T-helper 1 cell (primary cell): ENCODE measurements at places on chromosomes 2 and 18.

- DNase-seq: no peak
Observed at GRCh38 chr2:48734576-48735303, 20.8 kb downstream of the LHCGR start.

DNA sequence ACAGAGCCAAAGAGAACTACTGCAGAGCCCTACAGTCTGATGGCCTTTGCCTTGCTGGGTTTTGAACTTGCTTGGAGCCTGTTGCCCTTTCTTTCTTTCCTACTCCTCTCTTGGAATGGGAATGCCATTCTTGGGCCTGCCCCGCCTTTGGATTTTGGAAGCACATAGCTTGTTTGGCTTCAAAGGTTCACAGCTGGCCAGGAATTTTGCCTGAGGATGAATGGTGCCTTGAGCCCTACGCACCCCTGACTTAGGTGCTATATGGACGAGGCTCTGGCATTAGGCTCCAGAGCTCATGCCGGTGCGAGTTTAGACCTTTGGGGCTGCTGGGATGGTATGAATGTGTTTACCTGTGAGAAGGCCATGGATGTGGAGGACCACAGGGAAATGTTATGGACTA is 663.3 kb upstream of the HS6ST1 start:
- DNase-seq: no peak

DNA sequence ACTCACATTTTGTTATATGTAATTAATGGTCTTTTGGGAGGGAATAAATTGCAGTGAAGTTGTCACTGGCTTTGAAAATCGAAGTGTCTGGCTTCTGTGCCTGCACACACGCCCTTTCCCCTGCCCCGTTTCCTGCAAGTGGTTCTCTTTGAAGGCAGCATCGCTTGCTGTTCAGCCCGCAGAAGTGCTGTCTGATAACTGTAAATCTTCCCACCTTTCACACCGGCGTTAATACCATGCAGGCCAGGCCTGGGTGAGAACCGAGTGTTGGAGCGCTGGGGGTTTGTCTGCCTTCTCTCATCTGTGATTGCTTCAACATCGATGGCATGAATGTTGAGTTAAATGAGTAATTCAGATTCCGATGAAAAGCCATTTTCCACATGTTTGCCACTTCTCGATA is 37.9 kb upstream of the RPL31 start:
- no peak for DNase-seq

DNA sequence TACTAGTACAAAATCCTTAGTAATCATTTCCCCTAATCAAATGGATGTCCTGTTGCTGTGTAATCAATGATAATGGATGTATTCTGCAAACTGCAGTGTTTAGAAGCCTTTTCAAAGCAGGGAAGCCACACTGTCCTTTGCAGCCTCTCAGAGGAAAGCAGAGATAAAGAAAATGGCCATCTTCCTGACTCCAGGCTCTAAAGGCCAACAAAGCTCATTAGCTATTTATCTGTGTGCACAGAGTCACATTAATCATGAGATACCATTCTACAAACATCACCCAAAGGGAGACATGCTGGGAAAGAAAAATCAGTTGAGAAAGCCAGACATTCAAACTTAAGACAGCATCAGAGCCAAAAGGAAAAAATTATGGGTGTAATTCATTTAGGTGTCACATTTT is 165.0 kb downstream of the RAD51AP2 start:
- DNase-seq: no peak

- no peak for DNase-seq
Observed at GRCh38 chr2:109059474-109060165, 69.4 kb upstream of the SH3RF3 start.

GRCh38 chr18:45625596-45625995 is 10.3 kb downstream of the SLC14A2 start:
- DNase-seq: no peak

- DNase-seq: no peak
Observed at GRCh38 chr2:173028671-173029070, 47.0 kb upstream of the MAP3K20 start.

- peak; percentile 62 for DNase-seq
Observed at GRCh38 chr2:190382851-190383250, 25.3 kb upstream of the MFSD6 start.

- no peak for DNase-seq
Observed at GRCh38 chr2:28583899-28584553, 88.2 kb downstream of the PLB1 start.

DNA sequence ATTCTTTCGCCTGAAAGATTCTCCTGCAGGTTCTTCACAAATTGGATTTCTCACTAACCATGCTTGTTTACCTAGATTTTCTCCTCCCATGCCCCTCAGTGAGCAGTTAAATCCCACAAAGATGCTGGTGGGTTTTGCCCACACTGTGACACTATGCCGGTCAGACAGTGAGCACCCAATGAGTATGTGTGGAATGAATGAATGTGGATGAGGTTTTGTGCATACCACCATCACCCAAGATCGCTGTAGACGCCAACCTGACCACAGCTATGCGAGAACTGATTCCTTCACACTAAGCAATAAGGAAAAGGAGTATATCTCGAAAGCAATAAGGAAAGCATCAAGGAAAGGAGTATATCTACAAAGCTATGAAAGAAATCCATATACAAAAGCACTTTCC is 116.7 kb downstream of the PID1 start:
- DNase-seq: no peak

- DNase-seq: no peak
Observed at GRCh38 chr2:45607701-45608100, 3.4 kb downstream of the SRBD1 start.

DNA sequence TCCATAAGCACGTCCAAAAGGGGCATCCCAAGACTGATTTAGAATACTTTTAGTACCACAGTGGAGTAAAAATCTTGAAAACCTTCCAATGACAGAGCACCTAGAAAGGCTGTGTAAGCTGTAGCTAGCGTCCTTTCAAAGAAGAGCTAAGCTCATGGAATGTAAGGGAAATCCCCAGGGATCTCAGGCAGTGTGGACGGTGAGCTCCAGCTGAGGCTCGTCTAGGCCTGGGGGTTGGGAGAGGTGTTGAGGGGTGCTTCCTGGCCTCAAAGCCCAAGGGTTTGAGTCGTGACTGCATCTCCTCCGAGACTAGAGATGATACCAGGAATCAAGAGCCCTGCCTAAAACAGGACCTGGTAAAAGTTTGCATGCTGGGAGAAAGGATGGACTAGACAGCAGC is 7.6 kb downstream of the CTIF start:
- DNase-seq: no peak
